ENCODE measurements at places on chromosomes 12 and 14.

- DNase-seq: no peak
Measured at GRCh38 chr14:58491593-58491992, 64.1 kb downstream of the KIAA0586 start.

DNA sequence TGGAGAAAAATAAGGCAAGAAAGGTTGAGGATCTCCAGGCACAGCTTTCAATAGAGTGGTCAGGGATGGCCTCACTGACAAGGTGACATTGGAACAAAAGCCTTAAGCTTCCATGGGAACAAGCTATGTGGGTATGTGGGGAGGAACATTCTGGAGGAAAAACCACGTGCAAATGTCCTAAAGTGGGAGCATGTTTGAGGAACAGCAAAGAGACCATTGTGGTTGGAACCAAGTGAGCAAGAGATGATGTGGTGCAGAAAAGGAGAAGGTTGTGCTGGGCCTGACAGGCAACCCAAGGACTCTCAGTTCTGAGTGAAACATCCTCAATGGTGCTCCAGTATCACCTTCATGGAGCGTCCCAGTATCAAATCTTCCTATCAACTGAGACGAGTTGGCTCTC, 184.0 kb downstream of the CAND1 start:
- no peak for DNase-seq

GRCh38 chr14:100058777-100059437, 6.3 kb upstream of the EVL start:
- DNase-seq: no peak

GRCh38 chr12:545835-546234, 86.1 kb downstream of the B4GALNT3 start:
- DNase-seq: no peak

- DNase-seq: no peak
Measured at GRCh38 chr12:41437563-41437962, 249.4 kb downstream of the PDZRN4 start.

GRCh38 chr14:91364524-91365270, 52.9 kb downstream of the CCDC88C start:
- no peak for DNase-seq

- DNase-seq: no peak
Measured at GRCh38 chr14:73712540-73713180, 1.5 kb downstream of the PNMA1 start.

DNA sequence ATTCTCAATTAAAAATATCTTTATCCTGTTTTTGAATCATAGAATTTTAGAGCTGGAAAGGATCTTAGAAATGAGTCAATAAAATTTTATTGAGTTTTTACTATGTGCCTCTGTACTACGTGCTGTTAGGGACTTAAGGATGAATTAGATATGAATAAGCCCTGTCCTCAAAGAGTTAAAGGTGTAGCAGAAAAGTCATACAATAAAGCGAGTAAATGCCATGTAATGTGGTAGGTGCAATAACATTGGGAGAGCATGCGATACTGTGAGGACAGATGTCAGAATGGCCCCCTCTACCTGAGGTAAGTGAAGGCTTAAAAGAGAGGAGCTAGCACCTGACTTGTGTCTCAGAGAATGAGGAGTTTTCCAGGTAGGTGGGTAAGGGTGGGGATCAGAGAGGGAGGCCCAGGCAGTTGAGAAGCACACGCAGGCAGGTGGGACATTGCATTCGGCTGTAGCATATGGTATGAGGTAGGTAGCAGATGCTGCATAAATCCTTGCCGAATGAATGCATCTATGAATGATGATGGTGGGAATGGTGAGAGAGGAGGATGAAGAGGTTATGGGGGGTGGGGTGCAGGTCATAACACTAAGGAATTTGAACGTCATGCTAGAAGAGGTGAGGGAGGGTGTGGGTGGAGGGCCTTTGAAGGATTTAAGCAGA, 35.4 kb upstream of the ATP23 start:
- DNase-seq: no peak

GRCh38 chr12:122064025-122064777, 14.4 kb upstream of the MLXIP start:
- DNase-seq: peak; percentile 32

- DNase-seq: no peak
Measured at GRCh38 chr12:19411234-19412204, 27.8 kb upstream of the AEBP2 start.

DNA sequence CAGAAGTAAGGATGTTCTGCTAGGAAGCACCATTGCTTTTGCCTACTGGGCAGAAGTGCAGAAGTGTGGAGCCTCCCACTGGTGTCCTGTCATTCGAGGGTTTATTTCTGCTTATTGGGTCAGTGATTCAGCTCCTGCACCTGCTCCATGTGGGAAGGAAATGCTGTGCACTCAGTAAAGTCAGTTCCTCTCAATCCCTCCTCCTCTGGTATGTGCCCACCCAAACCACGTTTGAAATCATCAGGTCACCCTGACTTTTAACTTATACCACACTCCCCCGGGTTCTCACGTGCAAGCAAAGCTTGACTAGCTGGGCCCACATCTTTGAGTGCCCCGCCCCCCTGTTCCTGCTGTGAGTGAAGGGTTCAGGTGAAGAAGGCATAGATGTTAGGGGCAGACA, 223.7 kb downstream of the CHST11 start:
- DNase-seq: no peak

DNA sequence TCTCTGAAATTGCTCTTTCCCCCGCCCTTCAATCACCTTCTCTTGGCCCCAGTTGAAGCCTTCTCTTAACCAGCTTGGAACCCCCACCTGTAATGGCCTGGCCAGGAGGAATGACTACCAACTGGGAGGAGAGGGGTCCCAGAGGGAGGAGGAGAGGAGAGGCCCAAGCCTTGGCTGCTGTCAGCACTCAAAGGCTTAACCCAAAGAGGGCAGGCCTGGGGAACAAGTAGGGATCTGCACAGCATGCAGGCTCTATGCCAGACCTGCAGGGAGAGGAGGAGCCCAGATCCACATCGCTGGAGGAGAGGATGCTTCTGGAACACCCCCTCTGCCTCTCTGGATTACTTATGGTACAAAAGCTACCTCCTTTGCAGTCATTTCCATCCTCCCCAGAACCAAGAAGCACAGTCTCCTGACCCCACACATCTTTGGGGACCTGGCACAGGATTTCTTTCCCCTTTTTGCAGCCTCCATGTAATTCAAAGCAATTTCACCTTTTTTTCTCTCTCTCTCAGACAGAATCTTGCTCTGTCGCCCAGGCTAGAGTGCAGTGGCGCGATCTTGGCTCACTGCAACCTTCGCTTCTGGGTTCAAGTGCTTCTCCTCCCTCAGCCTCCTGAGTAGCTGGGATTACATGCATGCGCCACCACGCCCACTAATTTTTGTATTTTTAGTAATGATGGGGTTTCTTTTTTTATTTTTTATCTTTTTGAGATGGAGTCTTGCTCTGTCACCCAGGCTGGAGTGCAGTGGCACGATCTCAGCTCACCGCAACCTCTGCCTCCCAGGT, 6.2 kb downstream of the RARG start:
- no peak for DNase-seq

- DNase-seq: no peak
Measured at GRCh38 chr12:50166799-50167048, 445 bp downstream of the CERS5 start.

GRCh38 chr14:78798757-78799156, 628.6 kb downstream of the NRXN3 start:
- DNase-seq: no peak

GRCh38 chr12:1611803-1612572, 17.0 kb upstream of the WNT5B start:
- DNase-seq: no peak

DNA sequence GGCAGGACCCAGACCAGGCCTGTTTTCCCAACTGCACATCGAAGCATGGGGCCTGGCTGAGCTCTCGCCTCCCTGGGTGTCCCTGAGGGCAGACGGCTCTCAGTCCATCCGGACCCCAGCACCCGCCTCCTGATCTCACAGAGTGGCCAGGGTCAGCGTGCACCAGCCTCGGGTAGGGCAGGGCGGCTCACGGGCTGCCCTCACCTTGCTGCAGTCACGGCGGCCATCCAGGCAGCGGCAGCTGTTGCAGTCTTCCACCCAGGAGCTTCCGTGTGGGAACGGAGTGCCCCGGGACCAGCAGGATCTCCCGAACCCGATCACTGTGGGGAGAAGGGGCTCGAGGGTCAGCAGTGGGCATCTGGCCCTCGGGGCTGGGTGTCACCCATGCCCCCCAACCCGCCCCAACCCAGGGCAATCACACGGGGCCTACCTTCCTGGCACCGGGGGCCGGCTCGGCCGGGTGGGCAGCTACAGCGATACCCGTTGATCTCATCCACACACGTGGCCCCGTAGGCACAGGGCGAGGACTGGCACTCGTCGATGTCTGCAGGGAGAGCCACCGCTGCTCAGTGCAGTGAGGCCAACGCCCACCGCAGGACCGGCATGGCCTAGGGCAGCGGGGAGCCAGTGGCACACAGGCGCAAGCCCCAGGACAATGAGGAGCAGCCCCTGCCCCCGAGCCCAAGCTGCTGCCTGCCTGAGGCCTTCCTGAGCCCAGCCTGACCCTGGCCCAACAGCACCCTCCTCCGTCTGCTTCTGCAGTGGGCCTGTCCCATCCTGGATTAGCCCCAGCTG, 22.2 kb downstream of the JAG2 start:
- no peak for DNase-seq

DNA sequence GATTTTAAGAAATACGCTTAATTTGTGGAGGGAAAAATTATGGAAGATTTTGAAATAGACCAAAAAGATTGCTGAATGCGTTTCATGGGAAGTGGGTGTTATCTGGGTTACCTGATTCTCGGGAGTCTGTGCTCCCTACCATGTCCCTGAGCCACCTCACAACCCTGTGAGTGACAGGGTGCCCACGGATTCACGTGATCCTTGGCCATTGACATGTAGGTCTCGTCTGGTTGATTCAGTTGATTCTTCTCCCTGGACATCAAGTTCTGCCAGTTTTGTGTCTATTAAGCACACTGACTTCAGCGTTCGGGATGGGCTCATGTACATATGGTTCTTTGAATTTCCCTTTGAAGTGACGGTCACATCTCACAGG, 101.4 kb downstream of the ADGRD1 start:
- DNase-seq: no peak

- no peak for DNase-seq
Measured at GRCh38 chr12:30696103-30696408, 387 bp upstream of the IPO8 start.

DNA sequence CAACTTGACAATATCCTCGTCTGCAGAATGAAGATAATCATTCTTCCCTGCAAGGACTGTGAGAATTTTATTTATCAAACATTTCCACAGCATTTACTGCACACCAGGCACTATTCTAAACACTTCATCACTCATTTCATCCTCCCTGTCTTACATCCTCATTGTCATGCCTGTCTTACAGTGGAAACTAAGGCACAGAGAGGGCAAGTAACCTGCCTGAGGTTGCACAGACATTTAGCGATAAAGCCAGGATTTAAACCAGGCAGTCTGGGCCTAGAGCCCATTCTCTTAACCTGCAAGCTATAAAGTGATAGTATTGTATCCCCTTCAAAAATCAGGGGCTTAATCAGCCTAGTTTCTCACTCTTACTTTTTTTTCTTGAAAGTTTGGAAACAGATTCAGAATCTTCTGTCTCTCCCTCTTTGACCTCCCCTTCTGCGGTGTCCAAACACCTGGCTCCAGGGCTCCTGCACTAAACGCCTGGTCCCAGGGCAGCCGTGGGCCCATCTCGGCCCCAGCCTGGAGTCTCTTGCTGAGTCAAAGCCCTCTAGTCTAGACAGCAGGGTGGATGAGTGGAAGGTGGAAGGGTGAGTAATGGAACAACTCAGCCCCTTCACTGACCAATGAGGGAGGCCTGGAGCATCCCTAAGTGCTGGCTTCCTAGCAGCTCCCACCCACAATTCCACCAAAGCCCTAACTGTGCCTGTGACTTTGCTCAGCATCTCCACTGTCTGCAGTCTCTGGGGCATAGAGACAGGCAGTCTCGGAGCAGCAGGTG, 12.5 kb downstream of the ISM2 start:
- no peak for DNase-seq

DNA sequence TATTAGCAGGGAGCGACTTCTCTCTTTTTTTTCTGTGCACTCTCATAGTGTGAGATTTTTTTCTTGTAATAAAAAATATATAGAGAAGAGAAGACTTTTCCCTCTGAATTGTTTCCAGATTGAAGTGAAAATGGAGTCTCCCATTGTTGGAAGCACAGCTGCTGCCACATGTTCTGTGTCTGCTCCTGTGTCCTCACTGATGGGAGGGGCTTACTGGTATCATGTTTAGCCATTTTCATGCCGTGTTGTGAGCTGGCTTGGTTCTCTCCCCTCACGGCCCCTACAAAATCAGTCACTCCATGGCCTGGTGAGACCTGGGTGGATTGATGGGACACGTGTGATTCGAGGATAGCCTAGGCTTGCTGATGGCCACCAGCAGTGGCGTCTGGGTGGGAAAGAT, 379.7 kb upstream of the DDHD1 start:
- no peak for DNase-seq

DNA sequence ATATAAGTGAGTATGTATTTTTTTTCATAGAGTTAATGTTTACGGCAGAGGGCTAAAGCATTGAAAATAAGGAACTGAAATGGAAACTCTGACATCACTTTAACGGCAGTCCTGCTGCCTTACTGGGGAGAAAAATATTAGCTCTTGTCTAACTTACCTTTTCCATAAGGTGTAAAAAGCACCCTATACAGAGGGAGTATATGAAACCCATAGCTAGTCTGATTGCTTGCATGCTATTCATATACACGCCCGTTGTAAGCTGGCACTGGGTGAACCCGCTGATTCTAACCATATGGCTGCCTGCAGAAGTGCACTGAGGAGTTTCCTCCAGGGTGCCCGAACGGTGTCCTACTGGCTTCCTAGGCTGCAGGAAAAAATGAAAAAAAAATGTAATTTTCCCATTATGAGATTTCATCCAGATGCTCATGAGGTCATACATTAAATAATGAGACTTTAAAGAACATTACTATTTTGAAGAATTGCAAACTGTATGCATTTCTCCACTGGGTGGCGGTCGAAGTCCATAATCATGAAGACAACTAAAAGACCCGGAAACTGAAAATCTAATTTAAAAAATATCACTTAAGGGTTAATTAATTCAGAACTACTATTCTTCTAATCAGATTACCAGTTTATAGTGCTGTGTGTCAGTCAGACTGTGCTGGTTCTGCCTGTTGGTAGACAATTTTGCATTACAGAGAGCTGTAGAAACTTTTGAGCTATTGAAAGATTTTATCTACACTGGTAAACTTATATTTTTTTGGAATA, 144.7 kb downstream of the ALX1 start:
- DNase-seq: peak; percentile 16
